ENCODE measurements at places on chromosomes 1 and 21.

GRCh38 chr1:235423214-235423652, 56.0 kb downstream of the TBCE start:
- DNase-seq = peak; percentile 5

- no peak for DNase-seq
Measured at GRCh38 chr1:237890822-237891221, at the start of gene ZP4. ZP4 (minus strand) TSS chr1:237890922; CDS start chr1:237890635, 287 bp downstream.

DNA sequence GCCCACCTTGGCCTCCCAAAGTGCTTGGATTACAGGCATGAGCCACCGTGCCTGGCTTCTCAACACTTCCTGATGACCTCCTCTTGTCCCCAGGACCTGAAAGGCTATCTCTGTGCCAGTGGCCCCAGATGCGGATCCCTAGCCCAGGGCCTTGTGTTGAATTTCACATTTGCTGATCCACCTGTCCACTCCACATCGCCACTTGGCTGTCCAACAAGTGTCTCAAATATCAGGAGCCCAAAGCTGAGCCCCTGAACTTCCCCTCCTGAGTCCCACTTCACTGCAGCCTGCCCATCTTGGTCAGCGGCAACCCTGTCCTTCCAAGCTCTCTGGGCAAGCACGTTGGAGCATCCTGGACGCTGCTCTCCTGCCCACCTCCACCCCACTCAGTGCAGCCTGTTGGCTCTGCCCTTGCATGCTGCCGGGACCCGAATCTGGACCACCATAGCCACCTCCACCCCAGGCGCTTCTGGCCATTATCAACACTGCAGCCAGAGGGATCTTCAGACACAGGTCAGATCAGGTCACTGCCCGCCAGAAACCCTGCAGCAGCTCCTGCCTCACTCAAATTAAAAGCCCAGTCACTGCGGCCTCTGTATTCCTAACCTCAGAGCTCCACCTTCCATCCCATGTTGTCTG, 352.5 kb upstream of the VAMP3 start:
- no peak for DNase-seq

DNA sequence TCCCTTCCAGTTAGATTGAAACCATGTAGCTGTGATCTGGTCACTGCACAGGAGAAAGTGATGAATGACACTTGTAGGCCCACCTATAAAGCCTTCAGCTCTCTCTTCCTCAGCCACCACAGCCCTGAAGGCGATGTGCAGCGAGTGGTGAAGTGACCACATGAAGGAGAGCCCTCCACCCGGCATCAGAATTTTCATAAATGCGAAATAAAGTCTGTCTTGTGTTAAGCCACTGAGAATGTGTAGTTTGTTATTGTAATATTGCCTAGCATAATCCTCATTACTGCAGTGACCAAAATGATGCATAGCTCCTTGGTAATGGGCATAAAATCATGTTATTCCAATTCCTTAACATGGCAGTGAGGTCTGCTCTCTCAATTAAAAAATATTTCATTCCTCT, 122.1 kb upstream of the LYPLAL1 start:
- DNase-seq = no peak

DNA sequence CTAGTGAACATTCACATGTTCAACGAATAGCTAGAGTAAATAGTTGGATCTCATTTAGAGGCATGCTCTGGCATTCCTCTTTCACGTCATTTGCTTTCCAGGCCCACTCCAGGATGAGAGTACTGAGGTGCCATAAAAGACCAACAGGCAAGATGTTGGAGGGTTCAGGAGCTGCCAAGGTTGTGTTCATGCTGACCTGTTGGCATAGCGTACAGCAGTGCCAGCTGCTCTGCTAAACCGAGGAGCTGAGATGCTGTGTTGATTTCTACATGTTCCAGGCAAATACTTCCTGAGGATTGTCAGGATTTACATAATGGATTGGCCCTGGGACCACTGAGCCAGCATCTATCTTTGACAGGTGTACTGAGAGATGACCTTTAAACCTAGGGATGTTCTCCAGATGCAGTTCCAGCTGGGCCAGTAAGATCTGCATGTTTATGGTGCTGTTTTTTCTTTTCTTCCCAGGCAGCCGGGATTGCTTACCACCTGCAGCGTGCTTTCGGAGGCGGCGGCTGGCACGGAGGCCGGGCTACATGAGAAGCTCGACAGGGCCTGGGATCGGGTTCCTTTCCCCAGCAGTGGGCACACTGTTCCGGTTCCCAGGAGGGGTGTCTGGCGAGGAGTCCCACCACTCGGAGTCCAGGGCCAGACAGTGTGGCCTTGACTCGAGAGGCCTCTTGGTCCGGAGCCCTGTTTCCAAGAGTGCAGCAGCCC, 66.9 kb downstream of the DISC1 start:
- DNase-seq = no peak

DNA sequence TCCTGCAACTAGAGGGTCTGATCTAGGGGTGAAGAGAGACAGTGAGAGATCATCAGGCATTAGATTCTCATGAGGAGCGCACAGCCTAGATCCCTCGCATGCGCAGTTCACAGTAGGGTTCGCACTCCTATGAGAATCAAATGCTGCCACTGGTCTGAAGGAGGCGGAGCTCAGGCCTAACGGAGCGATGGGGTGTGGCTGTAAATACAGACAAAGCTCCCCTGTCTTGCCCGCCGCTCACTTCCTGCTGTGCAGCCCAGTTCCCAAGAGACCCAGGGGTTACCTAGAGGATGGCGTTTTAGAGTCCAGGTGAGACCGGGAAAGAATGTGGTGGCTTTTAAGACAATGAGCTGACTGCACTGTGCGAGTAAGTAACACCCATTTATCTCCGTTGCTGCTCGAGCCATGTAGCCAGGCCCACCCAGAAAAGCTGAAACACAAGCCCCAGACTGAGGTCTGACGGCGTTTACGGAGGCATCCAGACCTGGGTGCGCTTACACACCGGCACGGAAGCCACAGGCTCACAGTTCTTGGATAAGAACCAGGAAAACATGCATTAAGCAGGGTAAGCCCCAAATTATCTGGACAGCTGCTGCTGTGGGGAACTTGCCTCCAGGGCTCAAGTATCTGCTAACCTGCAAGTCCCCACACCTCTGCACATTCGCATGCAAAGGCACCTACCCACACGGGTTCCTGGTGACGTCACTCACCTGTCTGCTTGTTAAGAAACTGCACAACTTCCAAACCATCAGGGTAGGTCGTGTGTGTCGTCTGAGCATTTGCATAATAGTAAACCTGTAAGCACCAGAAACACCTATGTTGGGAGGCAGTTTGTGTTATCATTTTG, 12.5 kb downstream of the TCP10L start:
- no peak for DNase-seq

DNA sequence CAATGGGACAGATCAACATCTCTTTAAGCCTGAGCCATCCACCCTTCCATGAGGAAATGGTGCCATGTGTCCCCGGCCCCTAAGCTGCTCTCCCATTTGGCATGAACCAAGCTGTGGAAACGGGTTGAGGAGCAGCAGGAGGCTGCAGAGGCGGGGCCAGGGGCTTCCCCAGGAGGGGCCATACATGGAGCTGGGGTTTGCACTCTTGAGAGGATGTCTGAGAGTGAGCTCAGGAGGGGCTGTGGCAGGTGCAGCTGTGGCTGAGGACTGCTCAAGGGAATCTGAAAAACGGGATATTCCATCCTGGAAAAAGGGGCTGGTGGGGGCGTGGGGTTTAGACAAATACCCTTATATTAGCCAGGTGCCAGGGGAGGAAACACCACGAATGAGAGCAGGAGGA, 7.1 kb upstream of the CLEC20A start:
- DNase-seq = no peak

- no peak for DNase-seq
Measured at GRCh38 chr1:64212031-64212430, 8.6 kb downstream of the UBE2U start.

DNA sequence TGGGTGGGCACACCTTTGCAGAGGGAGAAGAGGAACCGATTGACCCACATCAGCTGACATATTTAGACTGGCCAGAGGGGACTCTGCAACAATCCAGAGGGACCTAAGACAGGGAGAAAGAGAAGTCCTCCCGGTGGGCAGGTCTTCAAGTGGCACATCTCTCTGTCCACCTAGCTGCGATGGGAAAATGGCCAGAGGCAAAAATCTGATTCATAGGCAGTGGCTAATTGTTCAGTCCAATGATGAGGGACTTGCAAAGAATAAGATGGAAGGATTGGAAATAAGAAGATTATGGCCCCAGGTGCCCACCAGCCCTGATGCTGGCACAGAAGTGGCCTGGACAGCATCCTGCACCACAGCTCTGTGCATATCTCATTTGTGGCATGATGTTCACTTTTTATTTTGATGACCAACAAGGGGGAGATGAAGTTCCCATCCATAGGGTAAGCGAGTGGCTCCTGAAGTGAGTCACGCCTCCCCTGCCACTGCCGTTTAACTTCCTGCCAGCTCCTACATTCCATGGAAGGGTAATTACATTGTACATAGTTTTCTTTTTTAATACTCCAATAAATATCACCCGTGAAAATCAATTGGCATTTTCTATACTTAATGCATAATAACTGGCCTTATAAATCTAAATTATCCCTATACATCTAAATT, 659.6 kb downstream of the MATN1 start:
- DNase-seq = no peak

DNA sequence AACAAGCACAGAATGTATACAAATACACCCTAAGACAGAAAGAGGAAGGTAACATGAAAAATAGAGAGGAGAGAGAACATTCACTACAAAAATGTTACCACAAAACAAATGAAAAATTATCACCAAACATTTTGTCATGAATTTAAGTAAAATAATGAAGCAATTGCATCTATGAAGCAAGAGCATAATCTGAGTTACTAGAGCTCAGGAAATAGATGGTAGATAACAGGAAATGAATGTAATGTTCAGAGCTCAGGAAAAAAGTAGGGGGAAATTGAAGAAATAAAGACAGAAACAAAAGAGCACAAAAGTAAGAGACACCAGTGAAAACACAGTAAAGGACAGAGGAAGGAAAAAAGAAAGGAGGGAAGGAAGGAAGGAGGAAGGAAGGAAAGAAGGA, 19.4 kb downstream of the SEC16B start:
- DNase-seq = no peak

DNA sequence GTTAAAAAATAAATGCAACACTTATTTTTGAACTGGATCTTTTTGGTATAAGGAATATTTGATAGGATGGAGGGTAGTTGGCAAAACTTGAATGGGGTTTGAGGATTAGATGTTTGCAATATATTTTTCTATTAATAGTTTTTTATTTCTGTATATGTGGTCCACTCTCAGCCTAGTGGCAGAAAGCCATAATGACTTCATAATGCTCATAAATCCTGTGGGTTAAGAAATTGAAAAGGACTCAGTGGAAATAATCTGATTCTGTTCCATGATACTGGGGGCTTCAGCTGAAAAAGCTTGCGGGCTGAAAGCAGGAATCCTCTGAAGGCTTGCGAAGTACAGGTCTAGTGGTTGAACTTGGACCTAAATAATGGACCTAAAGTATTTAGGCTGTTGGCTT, 1028.6 kb upstream of the PRMT6 start:
- no peak for DNase-seq

DNA sequence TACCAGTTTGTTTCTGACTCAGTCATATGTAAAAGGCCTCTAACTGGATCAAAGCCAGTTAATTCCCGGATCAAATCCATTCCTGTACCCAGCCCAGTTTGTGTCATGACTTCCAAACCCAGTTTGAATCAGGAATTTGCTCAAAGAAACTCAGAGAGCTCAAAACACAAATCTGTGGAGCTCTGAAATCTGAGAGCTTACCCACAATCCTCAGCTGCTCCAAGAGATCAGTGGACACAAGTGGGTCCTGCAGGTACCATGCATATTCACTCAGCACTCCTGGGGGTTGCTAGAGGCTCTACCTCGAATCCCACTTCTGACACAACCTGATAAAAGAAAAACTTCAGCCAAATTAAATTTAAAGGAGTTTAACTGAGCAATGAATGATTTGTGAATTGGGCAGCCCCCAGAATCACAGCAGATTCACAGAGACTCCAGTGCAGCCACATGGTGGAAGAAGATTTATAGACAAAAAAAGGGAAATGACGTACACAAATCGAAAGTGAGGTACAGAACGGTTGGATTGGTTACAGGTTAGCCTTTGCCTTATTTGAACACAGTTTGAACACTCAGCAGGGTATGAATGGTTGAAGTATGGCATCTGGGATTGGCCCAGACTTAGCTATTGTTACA, 11.9 kb upstream of the MRPL55 start:
- no peak for DNase-seq

GRCh38 chr1:11485191-11485590, 6.2 kb downstream of the DISP3 start:
- no peak for DNase-seq

DNA sequence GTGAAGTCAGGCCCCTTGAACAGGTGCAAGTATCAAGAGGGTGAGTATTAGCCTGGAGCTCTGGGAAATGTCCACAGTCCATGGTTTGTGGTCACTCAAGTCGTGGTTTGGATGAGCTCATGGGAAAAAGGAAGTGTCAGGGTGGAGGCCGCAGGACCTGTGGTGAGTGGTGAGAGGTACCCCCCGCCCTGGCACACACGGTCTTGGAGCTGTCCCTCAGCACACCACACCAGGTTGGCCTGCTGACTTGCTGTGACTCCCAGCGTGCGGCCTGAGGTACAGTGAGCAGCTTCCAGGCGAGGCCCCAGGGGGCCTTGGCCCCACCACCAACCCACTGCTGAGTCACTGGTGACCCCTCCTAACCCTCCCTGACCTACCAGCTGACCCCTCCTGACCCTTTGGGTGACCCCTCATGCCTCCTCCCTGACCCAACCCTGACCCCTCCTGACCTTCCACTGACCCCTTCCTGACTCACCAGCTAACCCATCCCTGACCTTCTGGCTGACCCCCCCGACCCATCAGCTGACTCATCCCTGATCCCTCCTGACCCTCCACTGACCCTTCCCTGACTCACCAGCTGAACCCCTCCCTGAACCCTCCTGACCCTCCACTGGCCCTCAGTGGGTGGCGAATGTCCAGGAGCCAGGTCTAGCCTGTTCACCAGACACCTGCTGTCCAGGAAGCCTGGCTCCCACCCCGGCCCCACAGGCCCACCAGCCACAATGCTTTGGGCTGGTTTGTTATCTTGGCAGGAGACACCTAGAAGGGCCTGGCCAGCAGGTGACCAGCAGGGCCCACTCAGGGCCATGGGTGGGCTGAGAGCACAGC, 34.8 kb upstream of the RNF187 start:
- DNase-seq = no peak

- DNase-seq = no peak
Measured at GRCh38 chr1:214349781-214350180, 68.8 kb downstream of the SMYD2 start.

- DNase-seq = no peak
Measured at GRCh38 chr1:237760951-237761350, 129.8 kb downstream of the ZP4 start.

DNA sequence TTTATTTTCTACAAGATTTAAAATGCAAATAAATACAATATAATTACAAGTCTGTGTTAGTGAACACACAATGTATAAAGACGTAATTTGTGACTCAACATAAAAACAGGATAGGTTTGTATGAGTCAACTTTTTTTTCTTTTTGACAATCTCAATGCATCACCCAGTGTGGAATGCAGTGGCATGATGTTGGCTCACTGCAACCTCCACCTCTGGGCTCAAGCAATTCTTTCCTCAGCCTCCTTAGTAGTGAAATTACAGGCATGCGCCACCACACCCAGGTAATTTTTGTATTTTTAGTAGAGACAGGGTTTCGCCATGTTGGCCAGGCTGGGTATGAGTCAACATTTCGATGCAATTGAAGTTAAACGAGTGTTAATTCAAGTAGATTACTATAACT, 5.9 kb upstream of the SPRR2E start:
- DNase-seq = no peak

Measured in stimulated activated CD4-positive, alpha-beta T cell treated with anti-CD3 and anti-CD28 coated beads, Interleukin-12 subunit alpha, Interleukin-12 subunit beta, amount 100 ng/mL, for 4 hours (primary cell).